ENCODE measurements at places on chromosomes 2 and 18. TPM values are rescaled to one million over a fixed set of nuclear protein-coding genes. Genes with fewer than 3 reads are reported as not detected.

DNA sequence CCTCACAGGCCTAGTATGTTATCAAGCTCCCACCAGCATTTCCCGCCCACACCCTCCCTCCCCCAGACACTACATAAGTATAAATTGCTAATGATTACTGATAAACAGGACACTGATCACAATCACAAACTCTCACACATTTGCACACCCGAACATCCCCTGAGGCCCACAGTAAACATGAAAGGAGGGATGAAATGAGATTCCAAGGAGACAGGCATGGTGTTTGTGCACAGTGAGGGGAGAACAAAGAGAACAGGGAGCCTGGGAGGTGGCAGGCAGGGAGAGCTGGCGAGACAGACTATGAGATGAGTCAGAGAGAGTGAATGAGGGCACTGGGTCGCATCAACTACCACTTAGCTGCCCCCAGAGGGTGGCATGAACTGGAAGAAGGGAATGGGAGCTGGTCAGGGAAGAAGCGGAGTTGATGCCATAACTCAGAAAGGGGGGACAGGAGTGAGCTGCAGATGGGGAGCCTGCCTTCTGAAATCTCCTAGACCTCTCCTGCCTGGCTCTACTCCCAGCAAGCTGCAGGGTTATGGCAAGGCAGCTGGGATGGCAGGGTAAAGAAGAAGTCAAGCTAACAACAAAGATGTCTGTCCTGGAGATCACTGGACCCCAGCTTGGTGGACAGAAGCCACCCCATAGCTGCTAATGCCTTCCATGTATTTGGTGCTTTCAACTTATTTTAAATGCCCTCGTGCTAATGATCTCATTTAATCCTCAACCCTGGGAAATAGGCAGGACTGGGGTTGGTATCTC lies 5.1 kb downstream of the KIF3C start:
- no peak for DNase-seq

- DNase-seq: no peak
These were observed 6.9 kb upstream of the CHRNA1 start for GRCh38 chr2:174771136-174771535.

GRCh38 chr2:218036371-218036770 lies 32.7 kb upstream of the RUFY4 start:
- DNase-seq: no peak

- DNase-seq: no peak
These were observed 16.7 kb upstream of the STAT1 start for GRCh38 chr2:191030521-191031154.

The CRYGD gene
- total RNA-seq: not detected

The KIF1A gene
- 0.65 TPM for total RNA-seq

- DNase-seq: no peak
These were observed 39.1 kb upstream of the PLEKHM3 start for GRCh38 chr2:208064220-208064961.

GRCh38 chr18:5974696-5975095 lies 79.4 kb upstream of the TMEM200C start:
- DNase-seq: no peak

DNA sequence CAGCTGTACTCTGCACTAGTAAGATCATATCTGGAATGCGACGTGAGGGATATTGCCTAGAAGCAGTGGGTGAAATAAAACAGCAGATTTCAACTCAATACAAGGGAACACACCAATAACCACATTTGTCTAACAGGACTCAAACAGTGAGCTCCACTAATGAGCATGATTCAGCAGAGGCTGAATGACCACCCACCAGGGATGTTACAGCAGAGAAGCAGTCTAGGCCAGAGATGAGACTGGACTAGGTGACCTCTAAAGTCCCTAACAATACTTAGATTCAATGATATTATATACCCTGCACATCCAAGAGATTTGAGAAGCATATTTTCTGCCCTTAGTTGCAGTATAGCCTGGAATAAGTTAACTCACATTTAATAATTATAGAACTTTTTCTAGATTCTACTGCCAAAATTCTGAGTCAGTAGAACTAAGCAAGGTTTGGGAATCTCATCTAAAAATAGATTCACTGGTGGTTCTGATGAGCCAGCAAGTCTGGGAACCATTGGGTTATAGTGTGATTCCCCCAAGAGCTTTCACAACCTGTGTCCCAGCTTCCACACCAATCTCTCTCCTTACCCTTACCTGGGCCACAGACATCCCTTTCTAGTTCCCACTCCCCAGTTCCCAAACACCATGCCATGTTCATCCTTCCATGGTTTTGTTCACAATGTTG lies 6.3 kb downstream of the THOC1 start:
- DNase-seq: no peak

GRCh38 chr18:35495536-35496314 lies 2.0 kb downstream of the INO80C start:
- no peak for DNase-seq

GRCh38 chr2:137638932-137639331 lies 325.3 kb upstream of the HNMT start:
- no peak for DNase-seq

The CLIP4 gene
- 25.6 TPM for total RNA-seq

The VWA3B gene
- 0.32 TPM for total RNA-seq

DNA sequence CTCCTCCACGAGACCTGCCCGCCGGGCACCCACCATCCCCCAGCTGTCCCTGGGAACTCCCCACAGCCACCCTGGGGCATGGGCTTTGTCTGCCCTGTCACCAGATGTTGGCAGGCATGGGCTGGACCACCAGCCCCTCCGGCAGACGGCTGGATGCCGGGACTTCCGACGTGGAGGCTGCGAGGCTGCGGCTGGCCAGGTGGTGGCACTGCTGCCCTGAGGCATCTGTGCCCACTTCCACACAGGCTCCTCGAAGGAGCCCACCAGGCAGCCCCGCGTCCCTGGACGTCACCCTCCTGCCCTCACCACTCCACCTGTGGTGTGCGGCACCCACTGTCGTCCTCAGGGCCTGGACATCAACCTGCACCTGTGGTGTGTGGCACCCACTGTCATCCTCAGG lies 319.9 kb upstream of the SALL3 start:
- no peak for DNase-seq

DNA sequence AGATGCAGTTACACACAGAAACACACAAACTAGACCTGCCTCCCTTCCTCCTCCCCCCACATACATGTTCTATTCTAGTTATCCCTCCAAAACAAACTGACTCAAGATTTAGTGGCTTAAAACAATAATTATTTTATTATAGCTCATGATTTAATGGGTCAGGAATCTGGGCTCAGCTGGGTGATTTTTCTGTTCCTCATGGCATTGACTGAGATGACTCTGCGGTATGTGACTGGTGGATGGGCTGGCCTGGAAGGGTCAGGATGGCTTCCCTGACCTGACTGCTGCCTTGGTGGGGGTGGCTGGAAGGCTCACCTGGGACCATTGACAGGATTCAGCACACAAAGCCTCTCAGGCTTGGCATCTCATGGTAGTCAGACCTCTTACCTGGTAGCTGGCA lies 33.7 kb upstream of the NTSR2 start:
- DNase-seq: no peak

DNA sequence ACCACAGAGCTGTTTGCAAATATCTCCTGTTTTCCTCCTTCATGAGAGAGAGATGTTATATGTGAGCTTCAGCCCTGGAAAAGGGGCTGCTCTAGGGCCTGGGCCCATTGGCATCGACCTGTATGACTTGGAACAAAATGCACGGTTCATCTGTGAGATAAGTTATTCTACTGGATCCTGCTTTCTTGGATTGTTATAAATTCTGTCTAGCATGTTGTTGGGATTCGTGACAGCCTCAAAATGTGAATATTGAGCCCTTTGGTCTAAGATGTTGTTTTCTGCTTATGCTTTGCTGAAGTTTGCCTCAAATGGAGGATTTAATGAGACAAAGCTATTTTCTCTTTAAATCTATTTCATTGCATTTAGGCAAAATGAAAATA lies 372.9 kb downstream of the EN1 start:
- DNase-seq: no peak

GRCh38 chr18:62438866-62439265 lies 84.0 kb upstream of the ZCCHC2 start:
- DNase-seq: no peak

GRCh38 chr2:74571058-74571457 lies 16.5 kb downstream of the DOK1 start:
- DNase-seq: no peak

The STAT4 gene
- total RNA-seq: 0.70 TPM

- peak; percentile 21 for DNase-seq
These were observed 57.8 kb downstream of the CTDP1 start for GRCh38 chr18:79737426-79737825.

DNA sequence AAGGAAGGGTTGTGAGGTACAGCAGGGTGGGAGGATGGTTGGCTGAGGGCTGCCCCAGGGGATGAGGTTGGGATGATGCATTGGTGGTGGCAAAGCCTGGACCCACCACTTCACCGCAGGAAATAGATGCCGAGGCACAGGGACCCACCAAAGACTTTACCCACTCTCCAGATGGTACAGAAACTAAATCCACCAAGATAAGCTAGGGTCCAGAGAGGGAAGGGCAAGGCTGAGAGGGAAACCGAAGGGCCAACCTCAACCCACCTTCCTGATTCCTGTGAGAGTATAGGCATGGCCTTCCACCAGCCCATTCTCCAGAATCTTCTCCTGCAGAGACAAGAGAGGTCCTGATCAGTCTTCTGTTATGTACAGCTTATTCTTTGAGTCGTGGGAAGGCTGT lies 18.1 kb downstream of the CAPN14 start:
- no peak for DNase-seq

- DNase-seq: no peak
These were observed 158.7 kb downstream of the CLIP4 start for GRCh38 chr2:29273685-29274611.

DNA sequence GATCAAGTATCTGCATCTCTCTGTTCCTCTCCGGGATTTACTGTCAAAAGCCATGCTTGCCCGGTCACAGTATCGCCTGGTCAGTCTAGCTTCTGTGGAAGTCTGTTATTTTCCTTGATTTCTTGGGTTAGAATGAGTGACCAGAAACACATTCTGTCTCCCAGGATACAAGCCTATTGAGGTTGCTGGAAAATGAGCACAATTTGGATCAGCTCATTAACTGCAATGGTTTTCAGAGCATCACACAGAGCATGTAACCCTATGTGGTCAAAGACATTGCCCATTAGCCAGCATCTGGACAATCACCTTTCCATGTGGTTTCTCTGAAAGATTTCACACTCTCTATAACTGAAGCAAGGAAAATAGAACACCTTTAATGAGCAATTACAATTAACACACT lies 124.2 kb upstream of the FAM98A start:
- no peak for DNase-seq

DNA sequence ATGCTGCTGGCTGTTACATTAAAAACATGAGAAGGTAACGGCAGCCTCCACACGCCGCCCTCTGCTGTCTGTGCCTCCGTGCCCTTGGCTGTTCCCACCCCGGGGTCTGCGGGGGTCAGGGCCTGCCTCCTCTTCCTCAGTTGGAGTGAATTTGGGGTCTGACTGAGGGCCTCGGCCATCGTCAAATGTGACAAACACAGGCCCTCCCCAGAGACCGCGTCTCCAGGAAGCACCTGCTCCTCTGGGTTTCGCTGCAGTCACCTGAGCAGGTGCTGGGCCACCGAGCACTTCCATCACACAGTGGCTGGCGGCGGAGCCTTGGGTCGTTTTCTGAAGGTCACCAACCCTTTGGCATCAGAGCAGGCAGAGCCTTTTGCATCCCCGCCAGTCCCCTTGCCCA lies 70.9 kb downstream of the NFATC1 start:
- DNase-seq: no peak

GRCh38 chr2:68737711-68738110 lies 3.1 kb downstream of the ARHGAP25 start:
- DNase-seq: no peak

DNA sequence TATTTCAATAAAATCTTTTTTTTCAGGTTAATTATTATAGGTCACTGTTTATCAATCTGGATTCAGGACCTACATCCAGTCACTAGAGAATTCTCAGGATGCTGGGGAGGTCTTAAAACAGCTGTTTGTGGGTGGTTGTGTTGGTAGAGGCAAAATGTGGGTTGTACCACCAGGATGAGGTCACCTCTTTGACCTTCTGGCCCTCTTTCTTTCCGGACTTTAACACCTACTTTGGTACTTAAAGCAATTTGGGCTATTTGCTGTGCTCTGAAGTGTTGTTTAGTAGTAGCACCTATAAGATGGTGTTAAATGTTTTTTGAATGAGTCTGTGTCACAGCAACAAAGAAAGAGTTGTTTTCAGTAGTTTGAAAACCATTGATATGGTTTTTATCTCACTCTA lies 14.6 kb downstream of the EML4 start:
- no peak for DNase-seq

DNA sequence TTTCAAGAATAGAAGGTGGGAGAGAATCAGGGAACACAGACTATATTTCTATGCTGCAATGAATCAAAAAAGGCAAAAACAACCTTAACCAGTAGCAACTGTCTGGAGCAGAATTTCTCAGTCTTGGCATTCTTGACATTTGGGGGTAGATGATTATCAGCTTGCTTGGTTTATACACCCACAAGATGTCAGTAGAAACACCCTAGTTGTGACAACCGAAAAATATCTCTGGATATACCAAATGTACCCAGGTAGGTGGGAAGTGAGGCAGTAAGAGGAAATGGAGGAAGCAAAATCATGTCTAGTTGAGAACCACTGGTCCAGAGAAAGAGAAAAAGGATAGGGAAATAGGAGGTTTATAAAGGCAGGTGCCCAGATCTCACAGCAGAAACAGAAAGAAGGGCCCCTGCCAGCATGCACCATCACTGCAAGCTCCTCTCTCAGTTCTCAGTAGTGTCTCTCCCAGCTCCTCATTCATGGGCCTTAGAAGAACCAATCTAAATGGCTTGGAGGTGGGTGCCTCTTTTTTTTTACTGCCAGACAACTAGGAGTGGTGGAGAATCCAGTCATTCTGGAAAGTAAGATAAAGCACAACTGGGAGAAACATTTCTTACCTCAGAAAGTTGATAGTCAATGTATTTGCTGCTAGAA lies 50.4 kb downstream of the MBD2 start:
- no peak for DNase-seq

- no peak for DNase-seq
These were observed 41.7 kb upstream of the RND3 start for GRCh38 chr2:150528861-150529801.

DNA sequence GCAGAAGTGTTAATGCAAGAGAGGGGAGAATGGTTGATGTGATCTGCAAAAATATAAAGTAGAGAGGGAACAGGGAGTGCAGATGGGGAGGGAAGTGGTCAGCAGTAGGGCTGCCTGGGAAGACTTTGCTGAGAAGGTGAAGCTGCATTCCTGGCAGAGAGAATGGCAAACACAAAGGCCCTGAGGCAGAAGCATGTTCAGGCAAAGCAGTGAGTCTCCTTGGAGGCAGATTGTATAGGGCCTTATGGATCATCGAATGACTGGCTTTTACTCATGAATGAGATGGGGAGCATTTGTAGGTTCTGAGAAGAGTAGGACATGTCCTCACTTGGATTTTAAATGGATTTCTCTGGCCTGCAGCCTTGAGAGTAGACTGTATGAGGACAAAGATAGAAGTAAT lies 9.5 kb downstream of the ITGA6 start:
- DNase-seq: no peak

- no peak for DNase-seq
These were observed 160.4 kb downstream of the SRBD1 start for GRCh38 chr2:45450634-45451033.
